ENCODE measurements at places on chromosomes 1 and 21.

DNA sequence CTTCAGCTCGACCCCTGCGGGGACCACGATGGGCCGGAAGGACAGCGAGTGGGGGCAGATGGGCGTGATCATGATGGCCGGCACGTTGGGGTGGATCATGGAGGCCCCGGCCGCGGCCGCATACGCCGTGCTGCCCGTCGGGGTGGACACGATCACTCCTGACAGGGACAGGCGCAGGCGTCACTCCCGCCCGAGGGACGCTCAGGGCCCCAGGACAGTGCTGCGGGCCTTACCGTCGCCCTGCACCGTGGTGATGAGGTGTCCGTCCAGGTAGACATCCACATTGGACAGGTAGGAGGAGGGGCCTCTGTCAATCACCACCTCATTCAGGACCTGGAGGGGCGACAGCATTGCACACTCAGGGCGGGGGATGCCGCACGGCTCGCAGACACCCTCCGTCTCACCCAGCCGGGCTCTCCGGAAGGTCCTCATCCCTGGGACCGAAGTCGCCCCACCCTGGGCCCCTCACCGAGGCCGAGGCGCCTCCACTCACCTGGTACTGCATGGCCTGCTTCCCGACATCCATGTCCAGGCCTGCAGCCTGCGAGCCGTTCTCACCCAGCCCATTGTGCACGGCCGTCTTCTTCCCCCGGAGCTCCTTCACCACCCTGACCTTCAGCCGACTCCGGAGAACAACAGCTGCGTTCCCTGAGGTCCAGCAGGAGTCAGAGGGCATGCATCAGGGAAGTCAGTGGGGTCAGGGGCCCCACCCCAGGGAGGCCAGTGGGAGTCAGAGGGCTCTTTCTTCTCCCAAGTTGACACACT is 24.0 kb downstream of the NADK start:
- DNase-seq, result no peak

DNA sequence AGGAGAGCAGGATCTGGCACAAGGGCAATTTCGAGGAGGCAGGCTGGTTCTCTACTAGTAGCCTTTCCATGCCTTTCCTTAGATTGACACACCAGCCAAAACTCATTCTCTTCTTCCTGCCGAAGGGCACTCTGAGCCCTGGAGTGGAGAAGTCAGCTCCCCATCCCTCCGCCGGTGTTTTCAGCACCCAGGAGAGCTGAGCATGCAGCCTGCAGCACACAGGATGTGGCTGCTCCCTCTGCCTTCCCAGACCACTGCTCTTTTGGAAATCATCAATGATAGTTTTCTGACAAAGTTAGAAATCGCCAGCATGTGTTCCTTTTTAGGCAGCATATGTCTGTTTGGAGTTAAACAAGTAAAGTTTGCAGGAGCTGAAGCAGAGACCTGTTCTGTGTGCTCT is 11.7 kb downstream of the RNU5D-1 start:
- no peak for DNase-seq

DNA sequence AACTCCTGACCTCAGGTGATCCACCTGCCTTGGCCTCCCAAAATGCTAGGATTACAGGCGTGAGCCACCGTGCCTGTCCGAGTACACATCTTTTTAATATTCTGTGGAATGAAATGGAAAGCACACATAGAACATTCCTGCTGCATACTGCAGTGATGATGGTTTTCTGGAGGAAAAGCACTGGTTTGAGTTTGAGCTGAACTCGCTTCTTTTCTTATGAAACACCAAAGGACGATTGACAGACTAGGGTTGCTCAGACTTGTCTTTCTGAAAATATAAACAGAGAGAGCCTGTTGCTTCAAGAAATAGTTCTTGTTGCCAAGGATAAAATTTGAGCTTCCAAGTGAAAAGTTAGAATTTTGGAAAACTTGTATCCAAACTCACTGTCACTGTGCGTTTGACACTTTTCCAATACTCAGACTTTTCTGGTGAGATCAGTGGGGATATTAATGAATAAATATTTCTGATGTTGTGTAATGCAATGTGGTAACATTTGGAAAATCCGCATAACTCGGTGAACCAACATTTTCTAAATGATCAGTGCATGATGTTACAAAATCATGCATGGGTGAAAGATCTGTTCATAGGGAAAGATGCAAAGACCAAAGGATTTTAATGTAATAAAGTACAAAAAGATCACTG is 15.0 kb upstream of the ERMAP start:
- DNase-seq, result peak; percentile 24

DNA sequence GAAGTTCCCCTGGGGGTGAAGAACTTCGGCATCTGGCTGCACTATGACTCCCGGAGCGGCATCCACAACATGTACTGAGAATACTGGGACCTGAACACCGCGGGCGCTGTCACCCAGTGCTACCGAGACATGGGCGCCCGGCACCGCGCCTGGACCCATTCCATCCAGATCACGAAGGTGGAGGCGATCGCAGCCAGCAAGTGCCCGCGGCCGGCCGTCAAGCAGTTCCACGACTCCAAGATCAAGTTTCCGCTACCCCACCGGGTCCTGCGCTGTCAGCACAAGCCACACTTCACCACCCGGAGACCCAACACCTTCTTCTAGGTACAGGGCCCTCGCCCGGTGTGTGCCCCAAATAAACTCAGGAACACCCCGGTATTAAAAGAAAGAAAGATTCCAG is 22.0 kb upstream of the SLC9A1 start:
- no peak for DNase-seq

DNA sequence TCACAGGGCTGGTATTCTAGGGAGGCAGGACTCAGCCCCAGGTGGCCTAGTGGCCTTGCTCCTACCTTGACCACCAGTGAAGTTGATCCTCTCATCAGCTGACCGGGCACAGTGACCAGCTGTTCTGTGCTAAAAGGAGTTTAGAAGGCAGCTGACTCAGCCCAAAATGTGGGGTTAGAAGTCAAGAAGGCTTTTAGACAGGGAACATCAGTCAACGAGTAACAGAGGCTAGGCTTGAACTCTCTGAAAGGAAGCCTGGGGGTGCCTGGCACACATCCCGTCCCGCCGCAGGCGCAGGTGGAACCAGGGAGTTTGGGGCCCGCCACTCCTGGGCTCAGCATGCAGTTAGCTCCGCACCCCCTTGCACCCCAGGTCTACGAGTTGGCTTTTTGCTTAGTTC is 114.9 kb upstream of the SLC45A1 start:
- DNase-seq, result no peak

GRCh38 chr1:26401891-26402290 is 8.7 kb upstream of the LIN28A start:
- DNase-seq, result no peak

- no peak for DNase-seq
Measured at GRCh38 chr1:155479205-155479604, 83.4 kb downstream of the ASH1L start.

- no peak for DNase-seq
Measured at GRCh38 chr1:217149791-217150190, 426.6 kb upstream of the ESRRG start.

DNA sequence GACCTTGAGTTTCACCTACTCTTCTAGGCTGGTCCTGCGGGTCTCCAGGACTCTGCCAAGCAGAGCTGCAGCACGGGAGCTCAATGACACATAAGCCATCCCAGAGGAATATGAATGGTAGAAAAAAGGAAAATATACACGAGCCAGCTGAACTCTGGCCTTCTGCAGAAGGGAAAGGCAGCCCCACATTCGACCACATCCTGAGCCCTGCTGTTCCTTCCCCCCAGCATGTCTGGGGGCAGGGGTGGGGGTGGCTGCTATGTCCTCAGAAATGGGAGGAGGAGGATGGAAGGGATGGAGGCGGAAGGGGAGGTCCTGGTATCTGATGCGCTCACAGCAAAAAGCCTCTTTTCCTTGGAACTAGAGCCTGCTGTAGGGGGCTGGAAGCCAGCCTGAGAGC is 12.1 kb upstream of the KDF1 start:
- no peak for DNase-seq

DNA sequence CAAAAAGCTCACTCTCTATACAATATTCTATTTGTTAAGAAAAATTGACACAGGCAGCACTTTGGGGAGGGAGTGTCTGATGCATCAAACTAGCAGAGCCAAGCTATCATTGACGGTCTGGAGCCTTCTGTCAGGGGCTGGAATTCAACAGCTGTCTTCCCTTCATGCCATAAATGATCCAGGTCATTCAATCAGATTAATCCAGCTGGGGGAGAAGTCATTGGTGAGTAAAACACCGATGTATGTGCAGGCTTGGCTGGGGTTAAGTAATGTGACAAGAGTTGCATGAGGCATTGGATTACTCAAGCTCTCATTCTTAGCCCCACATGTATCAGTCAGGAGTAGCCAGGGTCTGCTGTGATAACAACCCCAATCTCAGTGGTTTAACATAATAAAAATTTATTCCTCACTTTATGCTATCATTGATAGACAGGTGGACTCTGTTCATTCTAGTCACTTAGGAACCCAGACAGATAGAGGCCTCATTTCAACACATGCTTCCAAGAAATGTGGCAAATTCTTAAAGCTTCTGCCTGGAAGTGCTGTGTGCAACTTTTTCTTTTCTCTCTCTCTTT is 118.1 kb upstream of the GADD45A start:
- DNase-seq, result peak; percentile 44

GRCh38 chr1:153627715-153628626 is at the start of gene S100A1:
Gene S100A1, plus strand, starts transcription at chr1:153628434. Its CDS starts 2,088 bp downstream, at chr1:153630522.
- DNase-seq, result no peak

DNA sequence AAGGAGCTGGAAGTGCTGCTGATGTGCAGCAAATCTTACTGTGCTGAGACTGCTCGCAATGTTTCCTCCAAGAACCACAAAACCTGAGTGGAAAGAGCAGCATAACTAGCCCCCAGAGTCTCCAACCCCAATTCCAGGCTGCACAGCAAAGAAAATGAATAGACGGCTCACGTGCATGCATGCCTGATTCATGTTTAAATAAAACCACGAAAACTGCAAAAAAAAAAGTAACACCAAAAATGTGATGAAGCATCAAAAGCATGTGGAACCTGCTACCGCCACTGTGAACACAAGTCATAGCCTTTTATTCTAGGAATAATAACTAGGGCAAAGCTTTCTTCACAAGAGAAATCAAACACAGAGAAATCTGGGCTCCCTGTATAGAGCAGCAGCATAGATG is 9.6 kb upstream of the TRNP1 start:
- DNase-seq, result no peak

DNA sequence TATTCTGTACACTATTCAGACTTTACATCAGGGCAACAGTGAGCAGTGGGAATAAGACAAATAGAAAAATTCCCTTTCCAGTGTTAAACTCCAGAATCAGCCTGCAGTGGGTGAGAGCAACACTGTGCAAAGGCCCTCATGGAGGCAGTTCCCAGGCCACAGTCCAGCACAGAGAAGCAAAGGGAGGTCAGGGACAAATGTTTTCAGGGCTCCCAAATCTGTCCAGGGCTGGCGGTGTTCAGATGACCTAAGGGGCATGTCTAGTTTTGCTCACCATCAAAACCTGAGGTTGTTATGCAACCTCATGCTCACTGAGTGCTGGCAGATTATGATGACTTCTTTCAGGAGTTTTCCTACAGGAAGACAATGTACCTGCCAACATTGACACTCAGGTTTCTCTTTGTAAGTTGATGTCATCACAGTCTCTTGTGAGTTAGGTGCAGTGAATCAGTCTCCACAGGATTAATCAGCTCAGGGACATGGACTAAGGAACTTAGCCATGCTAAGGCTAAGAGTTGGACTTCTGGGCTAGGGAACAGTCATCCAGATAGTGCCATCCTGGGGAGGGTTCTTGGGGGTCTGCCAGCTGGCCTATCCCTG is 3.6 kb upstream of the LCE5A start:
- DNase-seq, result no peak

- no peak for DNase-seq
Measured at GRCh38 chr1:156998840-156999500, 46.6 kb downstream of the ARHGEF11 start.

- no peak for DNase-seq
Measured at GRCh38 chr1:30754684-30755171, 2.8 kb downstream of the LAPTM5 start.

GRCh38 chr21:28111151-28111619 is 881.5 kb downstream of the LTN1 start:
- DNase-seq, result peak; percentile 96

DNA sequence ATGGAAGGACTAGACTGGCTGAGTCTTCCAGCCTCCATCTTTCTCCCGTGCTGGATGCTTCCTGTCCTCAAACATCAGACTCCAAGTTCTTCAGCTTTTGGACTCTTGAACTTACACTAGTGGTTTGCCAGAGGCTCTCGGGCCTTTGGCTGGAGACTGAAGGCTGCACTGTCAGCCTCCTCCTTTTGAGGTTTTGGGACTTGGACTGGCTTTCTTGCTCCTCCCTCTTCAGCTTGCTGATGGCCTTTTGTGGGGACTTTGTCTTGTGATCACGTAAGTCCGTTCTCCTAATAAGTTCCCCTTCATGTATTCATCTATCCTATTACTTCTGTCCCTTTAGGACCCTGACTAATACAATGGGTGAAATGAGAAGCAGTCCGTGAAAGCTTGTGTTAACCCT is 196.4 kb downstream of the KAZN start:
- no peak for DNase-seq

- peak; percentile 94 for DNase-seq
Measured at GRCh38 chr1:7299329-7299799, 471.7 kb upstream of the VAMP3 start.

GRCh38 chr1:108512239-108513043 is 47.5 kb upstream of the EEIG2 start:
- peak; percentile 63 for DNase-seq

DNA sequence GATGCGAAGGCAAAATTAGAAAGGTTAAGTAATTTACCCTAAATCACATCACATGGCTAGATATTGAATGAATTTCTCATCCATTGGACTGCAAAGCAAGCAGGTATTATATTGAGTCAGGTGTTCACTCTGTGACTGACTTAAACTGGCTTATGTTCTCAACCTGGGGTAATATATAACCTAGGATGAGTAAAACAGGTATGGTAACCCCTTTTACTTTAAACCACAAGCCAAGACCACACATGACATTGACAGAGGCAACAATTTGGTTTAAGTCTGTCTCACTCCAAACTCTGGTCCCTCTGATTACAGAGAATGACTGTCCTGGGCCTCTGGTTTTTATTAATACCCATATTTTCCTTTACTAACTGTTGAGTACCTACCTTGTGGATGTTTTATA is 33.3 kb downstream of the MAEL start:
- DNase-seq, result no peak

- no peak for DNase-seq
Measured at GRCh38 chr1:115314765-115315164, 23.3 kb downstream of the NGF start.

DNA sequence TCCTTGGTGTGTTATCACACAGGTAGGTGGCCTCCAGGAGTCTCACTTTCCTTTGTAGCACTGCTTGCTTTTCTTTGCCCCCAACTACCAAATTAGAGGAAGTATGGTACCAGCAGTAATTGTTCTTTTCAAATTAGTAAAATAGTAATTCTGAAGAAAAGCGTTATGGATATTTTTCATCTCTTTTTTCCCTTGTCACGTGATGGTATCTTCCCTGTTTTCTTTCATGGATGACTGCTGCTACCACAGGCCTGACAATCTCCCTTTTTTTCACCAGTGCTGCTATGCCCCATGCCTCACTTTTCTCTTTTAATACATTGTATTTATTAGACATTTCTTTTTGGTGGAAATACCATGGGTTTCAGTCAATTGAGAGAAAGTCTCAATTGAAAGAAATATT is 3.3 kb downstream of the ZBTB37 start:
- DNase-seq, result no peak

- peak; percentile 92 for DNase-seq
Measured at GRCh38 chr1:154869351-154870114, 548 bp downstream of the KCNN3 start.

Data from tongue (tissue), 3 donors.